Dermis blood vessel endothelial cell (primary cell): ENCODE measurements at places on chromosomes 4 and X. TPM values are rescaled to one million over a fixed set of nuclear protein-coding genes. Genes with fewer than 3 reads are reported as not detected.
A peak's percentile ranks its signal among the peaks of the same experiment; 100 is the strongest.

GRCh38 chr4:78138252-78138651 is 81.1 kb downstream of the FRAS1 start:
- DNase-seq = no peak

- peak; percentile 37 for DNase-seq
Observed at GRCh38 chr4:78953769-78954666, 14.8 kb upstream of the PAQR3 start.

Gene G6PD
- total RNA-seq = 29.1 and 117 TPM in 2 replicates

Gene SOD3
- total RNA-seq = 0.28 TPM in 1 of 2 replicates, not detected in the other

Gene ADH1C
- total RNA-seq = not detected in 2 replicates
